Occipital lobe (tissue), 3 donors: ENCODE measurements at places on chromosomes 1 and 21. TPM values are rescaled to one million over a fixed set of nuclear protein-coding genes. Genes with fewer than 3 reads are reported as not detected.

GPX7 gene
- total RNA-seq: 20.9 TPM

DNA sequence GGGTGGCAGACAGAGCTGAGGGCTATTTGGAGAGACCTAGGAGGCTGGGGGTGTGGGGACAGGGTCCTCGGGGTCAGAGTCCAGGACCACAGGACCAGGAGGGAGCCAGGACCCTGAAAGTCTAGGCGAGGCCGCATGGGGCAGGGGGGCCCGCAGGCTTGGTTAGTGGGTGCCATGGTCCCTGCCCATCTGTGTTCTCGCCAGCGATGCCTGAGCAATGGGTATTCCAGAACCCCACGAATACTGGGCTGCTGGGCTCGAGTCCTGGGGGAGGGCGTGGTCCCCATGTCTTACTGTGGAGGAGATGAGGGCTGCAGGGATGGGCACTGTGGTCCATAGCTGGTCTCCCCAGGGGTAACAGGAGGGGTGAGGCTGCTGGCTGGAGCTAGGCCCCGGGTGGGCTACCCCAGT is 2.0 kb downstream of the KRTAP10-6 start:
- DNase-seq: no peak

GRCh38 chr1:94697839-94698238 is 122.3 kb upstream of the SLC44A3 start:
- DNase-seq: no peak

DNA sequence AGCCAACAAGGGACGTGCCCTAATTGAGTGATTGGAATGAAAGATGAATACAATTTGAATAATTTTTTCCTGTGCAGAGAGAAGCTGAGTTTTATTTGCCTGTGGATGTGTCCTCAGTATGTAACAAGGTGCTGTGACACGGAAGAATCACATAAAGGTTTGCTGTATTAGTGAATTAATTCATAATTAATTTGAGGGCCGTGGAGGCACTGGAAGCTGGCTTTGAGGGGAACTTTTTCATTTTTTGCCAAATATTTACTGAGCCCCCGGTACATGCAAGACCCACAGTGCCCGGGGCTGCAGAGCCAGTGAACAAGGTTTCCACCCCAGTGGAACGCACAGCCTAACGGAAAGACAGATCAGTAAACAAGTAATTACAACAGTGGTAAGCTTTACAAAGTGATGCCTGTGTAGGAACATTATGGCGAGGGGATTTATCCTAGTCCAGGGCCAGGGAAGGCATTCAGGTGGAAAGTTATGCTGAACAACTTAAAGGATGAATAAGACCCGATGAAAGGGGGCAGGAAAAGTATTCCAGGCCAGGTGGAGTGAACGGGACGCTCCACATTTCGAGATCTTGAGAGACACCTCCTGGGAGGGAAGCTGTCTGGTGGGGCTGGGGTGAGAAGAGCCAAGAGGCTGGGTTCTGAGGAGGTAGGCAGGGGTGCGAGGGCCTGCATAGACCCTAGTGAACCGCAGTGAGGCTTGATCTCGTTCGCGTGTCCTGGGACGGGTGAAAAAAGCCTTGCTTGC is 773 bp upstream of the RCC2 start:
- DNase-seq: no peak

DNA sequence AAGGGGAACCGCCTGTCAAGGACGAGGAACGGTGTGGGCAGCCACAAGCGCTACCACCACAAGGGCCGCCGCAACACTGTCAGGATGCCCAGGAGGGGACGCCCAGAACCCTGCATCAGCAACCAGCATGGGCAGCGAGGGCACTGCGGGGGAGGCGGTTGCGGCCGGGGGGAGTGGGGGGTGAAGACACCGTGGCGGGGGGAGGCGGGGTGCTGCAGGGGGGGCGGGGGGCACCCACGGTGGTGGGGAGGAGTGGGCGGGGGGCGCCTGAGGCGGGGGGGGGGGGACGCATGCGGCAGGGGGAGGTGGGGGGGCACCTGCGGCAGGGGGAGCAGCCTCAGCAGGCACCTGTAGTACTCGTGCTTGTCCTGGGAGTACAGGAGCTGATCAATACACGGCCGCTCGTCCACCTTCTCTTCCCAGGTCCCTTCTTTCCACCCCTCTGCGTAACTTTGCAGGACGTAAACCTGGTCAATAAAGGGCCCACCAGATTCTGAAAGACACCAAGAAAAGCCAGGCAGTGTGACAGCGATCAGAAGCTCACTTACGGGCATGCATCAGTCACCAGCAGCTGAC is 4.6 kb downstream of the POFUT2 start:
- no peak for DNase-seq

DNA sequence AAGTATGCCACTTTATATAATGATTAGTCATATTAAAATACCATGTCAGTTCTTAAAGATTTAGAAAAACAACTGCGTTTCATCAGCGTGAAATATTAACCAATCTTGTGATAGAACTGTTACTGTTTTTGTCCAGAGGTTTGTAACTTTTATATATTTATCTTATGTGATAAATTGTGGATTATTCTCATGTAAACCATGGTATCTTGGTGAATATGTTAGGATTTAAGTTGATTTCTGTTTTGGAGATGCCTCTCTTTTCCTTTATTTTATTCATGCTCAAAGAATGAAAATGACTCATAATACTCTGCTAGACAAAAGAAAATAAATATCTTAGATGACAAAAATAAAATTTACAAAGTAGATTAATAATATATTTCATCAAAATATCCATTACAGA is 88.4 kb downstream of the ADGRL4 start:
- DNase-seq: no peak

- DNase-seq: no peak
Measured at GRCh38 chr1:2523891-2524609, 2.3 kb downstream of the PANK4 start.

TP73 gene
- 0.16 TPM for total RNA-seq

DNA sequence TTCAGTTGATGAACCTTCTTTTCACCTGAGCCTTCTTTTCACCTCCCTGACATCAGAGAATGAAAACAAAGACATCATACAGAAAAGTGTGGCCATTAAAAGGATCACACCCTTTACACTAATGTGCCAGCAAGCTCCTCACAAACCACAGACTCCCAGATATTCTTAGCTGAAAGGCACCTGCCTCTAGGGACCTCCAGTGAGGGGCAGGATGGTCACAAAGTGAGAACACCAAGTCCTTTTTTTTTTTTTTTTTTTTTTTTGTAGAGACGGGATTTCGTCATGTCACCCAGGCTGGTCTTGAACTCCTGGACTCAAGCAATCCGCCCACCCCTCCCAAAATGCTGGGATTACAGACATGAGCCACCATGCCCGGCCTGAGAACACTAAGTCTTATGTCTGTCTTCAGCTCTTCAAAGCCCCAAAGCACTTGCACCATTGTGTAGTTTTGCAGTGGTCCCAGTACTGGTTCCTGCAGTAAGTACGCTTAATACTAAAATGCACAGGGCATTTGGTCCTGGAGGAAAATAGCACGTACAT is 58.2 kb upstream of the LBR start:
- no peak for DNase-seq

DNA sequence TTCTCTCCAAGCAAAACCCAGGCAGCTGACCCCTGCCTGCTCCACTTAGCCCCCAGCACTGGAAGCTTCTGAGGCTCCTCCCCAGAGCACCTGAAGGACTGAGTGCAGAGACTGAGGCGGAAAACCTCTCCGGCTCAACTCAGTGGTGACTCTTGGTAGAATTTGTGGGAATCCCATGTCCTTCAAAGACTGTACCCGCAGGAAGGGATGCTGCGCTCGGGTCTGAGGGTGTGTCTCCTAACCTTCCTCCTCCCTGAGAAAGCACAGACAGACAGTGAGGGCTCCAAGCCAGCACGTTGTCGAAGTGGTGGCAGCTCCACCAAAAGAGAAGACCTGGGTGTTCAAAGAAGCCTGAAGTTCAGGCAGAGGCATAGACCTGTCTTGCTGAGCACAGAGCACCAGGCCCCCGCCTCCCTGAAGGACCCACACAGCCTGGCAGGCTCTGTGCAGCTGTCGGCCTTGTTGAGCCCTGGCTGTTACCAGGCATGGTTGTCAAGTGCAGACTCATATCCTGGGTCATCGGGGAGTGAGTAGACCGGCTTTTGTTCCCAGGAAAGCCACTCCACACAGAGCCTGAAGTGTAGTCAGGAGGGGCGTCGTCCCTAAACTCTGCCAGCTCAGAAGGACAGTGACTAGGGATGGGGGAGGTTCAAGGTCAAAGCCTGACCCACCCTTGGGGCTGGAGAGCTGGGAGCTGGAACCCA is 36.7 kb downstream of the CSMD2 start:
- no peak for DNase-seq

DNA sequence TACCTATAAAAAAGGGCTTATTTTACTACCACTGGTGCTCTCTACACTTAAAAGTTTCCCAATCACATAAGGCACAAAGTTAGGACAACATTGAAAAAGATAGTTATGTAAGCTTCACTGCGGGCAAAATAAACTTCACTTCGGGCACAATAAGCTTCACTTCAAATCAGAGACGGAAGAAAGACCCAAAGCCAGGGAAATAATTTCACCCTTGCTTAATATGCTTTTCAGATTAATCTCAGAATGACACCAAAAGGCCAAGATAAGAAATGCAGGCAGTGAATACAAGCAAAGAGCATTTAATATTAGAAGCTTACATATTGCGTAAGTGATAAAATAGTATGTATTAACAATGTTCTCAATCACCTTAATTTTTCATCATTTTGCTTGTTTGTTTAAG is 444.2 kb downstream of the SETD4 start:
- no peak for DNase-seq

SLFNL1 gene
- 0.94 TPM for total RNA-seq

LIPI gene
- total RNA-seq: not detected

DNA sequence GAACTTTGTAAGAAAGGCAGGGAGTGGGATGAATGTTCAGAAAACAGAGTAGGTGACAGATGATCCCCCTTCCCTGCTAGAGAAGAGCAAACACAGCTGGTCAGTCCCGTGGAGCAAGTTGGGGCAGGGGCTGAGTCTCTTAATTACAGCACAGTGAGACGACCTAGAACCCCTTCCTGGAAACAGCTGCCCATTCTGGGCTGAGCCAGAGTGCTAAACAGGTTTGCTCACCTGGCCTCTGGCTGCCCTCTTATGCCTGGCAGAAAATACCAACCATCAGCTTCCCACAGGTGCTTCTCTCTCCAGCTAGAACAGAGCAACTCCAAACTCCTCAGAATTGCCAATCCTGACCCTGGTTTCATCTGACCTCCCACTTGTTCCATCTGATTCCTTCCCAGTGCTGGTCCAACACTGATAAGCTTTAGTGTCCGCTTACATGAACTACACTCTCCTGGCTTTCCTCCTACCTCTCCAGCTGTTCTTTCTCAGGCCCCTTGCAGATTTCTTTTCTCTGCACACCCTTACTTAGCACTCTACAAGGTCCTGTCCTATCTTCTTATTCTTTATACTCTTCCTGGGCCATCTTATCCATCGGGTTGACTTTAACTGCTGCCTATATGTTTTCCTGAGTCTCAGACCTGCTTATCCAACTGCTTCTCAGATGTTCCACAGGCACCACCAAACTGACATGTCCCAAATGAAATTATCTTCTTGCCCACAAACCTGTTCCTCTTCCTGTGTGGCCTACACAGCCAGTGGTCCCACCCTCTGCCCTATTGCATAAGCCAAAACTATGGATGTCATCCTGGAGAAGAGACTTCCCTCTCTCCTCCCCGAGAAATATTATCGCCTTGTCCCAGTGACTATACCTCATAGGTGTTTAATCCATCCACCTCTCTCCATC is 22.6 kb upstream of the COL9A2 start:
- no peak for DNase-seq

- DNase-seq: no peak
Measured at GRCh38 chr1:167656657-167657056, 26.6 kb downstream of the RCSD1 start.

- no peak for DNase-seq
Measured at GRCh38 chr1:37323486-37324377, 150.6 kb upstream of the ZC3H12A start.

- no peak for DNase-seq
Measured at GRCh38 chr21:46437096-46437498, 21.6 kb upstream of the DIP2A start.

MSH4 gene
- 1.6 TPM for total RNA-seq

DNA sequence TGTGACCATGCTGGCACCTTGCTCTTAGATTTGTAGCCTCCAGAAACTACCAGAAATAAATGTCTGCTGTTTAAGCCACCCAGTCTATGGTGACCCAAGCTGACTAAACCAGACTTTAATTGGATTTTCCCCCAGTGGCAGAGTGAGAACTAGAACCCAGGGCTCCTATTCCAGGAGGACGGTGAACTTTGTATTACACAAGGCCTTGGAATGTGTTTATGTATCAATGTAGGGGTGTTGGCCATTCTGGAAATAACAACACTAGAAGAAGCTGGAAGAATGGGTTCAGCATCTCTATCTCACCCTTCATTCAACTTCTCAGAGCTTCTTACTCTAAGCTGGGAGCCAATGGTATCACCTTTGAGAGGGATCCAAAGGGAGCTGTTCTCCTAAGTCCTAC is 37.0 kb downstream of the ARHGEF11 start:
- no peak for DNase-seq

SPOCD1 gene
- total RNA-seq: not detected

- no peak for DNase-seq
Measured at GRCh38 chr1:163163881-163164582, 38.7 kb downstream of the RGS5 start.

DNA sequence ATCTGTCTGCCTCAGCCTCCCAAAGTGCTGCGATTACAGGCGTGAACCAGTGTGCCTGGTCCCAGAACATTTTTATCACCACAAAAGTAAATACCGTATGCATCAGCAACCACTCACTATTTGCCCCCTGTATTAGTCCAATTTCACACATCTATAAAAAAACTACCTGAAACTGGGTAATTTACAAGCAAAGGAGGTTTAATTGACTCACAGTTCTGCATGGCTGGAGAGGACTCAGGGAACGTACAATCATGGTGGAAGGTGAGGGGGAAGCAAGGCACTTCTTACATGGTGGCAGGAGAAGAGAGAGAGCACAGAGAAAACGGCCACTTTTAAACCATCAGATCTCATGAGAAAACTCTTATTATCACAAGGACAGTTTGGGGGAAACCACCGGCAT is 25.6 kb upstream of the CTH start:
- DNase-seq: no peak

DNA sequence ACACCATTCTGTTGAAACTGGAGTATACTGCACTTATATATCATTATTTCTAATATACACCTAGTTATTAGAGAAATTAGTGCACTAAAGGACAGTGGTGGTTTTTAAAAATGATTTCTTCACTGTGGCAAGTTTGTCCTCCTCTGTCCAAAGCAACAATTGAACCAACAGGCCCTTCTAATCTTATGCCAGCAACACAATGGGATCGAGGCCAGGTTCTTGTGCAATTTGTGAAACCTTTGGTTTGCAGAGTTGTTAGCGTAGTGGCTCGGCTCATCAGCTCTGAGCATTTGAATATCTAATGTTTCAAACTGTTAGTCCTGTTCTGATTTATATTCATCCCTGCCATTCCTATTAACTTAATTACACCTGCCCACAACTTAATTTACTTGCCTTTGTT is 9.9 kb upstream of the LRRC39 start:
- DNase-seq: peak; percentile 2

GRCh38 chr1:212359794-212360479 is 54.7 kb downstream of the PACC1 start:
- no peak for DNase-seq

KMO gene
- 0.47 TPM for total RNA-seq
